ENCODE measurements at places on chromosomes 6 and 20.

DNA sequence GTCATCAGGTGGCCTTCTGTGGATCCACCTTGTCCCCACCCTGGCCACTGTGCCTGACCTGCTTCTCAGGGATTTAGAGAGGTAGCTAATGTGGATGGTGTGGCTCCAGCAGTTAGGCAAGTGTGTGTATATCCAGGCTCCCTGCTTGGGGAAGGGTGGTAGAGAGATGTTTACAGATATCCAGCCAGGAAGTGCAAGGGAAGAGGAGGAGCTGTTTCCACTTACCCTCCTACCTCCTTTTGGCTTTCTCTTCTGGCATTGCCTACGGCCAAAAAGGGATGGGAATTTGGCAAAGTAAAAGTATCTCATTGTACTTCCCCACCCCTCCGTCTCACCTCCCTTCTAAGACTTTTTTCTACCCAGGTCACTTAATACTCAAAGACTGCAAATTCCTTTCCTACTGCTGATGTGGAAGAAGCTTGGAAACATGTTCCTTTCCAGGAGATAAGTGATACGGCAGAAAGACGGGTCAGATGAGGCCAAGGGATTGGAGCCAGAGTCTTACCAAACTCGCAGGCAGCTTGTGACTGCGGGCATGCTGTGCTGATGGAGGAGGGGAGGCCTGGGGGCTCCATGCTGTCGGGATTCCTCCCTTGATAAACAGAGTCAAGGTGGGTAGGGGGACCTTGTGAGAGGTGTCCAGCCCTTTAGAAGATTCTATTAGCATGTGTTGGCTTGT lies 253.4 kb downstream of the PRL start:
- DNase-seq, result no peak

DNA sequence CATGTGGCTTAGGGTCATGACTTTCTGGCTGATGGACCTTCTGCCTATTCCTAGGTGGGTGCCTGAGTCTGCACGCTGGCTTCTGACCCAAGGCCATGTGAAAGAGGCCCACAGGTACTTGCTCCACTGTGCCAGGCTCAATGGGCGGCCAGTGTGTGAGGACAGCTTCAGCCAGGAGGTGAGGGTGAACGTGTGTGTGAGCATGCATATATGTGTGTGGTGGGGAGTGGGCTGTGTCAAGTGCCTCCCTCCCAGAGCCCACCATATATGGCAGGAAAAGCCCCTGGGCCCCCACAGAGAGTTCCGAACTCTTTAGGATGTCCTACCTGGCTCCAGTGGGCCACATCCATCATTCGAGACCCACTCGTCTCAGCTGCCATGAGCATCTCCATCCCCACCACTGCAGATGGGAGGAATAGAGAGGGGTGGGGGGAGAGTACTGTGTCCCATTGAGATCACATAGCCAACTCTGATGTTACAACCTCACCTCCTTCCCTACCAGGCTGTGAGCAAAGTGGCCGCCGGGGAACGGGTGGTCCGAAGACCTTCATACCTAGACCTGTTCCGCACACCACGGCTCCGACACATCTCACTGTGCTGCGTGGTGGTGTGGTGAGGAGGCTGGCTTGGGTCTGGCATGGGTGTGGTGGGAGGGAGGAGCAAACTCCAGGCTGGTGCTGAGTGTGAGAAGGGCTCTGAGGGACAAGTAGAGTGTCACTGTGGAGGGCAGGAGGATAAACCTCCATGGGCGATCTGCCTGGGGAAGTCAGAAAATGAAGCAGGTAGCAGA lies 3.2 kb downstream of the SLC22A7 start:
- no peak for DNase-seq

GRCh38 chr20:9550871-9551270 lies 36.5 kb downstream of the LAMP5 start:
- no peak for DNase-seq

GRCh38 chr20:53124803-53125202 lies 152.6 kb downstream of the TSHZ2 start:
- no peak for DNase-seq

DNA sequence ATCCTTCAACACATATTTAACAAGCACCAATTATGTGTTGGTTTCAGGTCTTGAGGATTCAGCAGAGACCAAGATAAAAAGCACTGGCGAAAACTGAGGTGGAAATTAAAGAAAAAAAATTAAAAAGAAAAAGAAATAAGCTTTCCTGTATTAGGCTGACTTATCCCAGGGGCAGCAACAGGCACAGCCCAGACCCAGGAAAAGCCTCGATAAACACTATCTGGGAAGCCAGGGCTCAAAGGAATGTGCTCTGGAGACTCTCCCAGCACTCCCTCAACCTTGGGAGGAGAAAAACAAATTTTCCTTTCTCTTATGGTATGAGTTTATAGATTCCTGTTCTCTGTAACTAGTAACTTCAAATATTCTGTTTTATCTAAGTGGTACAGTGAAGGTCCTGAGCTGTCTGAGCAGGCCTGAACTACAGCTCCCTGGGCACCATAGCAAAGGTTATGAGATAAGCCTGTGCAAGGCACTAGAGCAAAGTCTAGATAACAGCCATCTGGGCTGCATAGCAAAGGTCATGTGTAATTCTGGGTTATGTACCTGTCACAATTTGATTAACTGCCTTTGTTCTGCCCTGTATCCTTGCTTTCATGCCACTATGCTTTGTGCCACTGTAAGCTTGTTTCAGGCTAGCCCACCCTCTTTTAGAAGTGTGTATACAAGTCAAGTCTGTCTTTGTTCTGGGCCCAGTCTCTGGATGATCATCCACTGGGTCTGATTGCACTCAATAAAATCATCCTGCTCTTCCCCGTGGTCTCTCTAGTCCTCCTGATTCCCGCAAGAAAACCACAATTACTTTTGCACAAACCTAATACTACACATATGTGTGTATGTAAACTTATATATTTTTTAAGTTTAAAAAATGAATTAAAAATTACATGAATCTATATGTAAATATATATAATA lies 54.0 kb downstream of the IL22RA2 start:
- no peak for DNase-seq

- DNase-seq, result no peak
Measured at GRCh38 chr6:161143663-161144430, 130.0 kb downstream of the AGPAT4 start.
